Endothelial cell (in vitro differentiated cells): ENCODE measurements at places on chromosomes 7 and 10.

DNA sequence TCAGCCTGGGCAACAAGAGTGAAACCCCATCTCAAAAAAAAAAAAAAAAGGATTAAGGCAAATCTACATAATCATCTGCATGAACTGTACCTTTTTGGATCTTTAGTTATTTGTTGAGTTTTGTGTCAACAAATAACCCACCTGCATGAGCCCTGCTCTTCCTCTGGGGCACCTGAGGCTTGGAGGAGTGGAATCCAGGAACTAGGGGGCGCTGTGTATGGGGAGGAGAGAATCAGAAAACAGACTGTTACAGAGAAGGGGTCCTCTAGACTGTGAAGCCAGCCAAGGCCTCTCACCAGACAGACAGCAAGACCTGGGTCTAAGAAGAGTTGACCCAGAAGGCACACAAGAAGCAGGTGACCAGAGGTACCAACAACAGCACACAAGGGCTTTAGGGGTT is 682.8 kb upstream of the NRP1 start:
- DNase-seq, result no peak

GRCh38 chr7:139231513-139232376 is 708 bp downstream of the UBN2 start:
- peak; percentile 47 for DNase-seq

- DNase-seq, result no peak
Measured at GRCh38 chr10:107913317-107914294, 749.1 kb upstream of the SORCS1 start.

DNA sequence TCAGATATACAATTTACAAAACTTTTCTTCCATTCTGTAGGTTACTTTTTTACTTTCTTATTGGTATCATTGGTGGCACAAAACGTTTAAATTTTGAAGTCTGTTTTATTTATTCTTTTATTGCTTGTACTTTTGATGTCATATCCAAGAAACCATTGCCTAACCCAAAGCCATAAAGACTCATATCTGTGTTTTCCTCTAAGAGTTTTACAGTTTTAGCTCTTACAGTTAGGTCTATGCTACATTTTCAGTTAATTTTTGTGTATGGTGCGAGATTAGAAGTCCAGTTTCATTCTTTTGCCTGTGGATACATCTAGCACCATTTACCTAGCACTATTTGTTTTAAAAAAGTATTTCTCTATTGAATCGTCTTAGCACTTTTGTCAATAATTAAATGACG is 53.7 kb downstream of the BLNK start:
- no peak for DNase-seq

DNA sequence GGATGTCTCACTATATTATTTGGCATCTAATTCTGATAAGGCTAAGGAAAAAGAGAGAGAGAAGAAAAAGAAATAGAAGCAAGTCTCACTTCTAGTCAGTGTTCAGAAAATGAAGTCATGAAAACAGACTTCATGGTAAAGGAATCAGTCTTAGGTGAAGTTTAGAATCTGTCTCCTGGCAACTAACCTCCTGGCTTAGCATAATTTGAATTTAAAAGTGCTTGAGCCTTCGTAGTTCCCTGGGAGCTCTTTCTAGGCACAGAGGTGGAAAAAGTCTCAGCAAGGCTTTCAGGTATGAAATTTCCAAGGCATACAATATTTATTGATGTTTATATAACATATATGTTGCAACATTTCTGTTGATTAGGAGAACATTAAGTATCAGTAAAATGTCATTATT is 10.4 kb downstream of the CHRM2 start:
- DNase-seq, result no peak

DNA sequence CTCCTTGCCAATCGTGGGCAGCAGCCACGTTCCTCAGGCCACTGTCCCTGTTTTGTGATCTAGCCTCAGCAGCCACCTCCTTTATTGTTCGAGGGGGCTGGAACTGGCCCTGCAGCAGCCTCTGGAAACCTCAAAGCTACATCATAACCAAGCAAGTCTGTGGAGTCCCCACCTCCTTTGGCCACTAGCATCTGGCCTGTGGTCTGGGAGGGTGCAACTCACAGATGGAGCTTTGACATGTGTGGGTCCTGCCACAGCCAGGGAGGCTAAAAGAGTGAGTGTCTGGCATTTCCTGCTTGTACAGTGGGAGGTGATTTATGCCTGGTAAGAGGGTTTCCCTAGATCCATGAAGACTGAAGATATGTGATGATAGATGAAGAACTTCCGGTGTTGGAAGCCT is 32.3 kb upstream of the NUB1 start:
- no peak for DNase-seq

DNA sequence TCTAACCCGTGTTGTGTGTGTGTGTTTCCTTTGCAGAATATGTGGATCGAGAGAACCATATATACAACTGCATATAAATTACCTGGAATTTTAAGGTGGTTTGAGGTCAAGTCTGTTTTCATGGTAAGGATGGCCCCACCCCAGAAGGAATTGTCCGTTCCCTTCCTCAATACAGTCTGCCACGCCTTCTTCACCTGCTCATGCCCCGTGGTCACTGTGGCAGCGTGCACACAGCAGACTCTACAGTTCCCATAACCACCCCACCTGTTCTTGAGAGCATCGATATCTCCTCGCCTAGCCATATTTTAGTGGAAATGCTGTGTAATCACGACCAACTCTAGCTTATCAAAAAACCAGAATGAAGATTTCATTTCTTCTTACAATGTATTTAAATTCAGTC is 134.0 kb upstream of the NPS start:
- no peak for DNase-seq

DNA sequence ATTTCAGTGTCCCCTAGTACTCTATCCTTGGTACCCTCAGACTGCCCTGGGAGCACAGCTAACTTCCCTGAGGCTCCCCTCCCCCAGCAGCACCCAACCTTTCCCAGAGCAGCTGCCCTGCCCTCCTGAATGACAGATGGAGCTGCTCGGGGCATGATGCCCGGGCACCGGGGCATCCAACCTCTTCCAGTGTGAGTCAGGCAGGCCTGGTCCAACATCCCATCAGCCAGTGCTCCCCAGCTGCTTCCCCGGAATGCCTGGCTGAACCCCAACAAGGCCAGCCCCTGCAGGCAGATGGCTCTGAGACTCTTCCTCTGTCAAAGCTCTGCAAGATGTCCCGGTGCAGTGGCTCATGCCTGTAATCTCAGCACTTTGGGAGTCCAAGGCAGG is 11.9 kb upstream of the TSPAN15 start:
- DNase-seq, result no peak

GRCh38 chr10:97230146-97230545 is 44.4 kb upstream of the SLIT1 start:
- DNase-seq, result no peak

DNA sequence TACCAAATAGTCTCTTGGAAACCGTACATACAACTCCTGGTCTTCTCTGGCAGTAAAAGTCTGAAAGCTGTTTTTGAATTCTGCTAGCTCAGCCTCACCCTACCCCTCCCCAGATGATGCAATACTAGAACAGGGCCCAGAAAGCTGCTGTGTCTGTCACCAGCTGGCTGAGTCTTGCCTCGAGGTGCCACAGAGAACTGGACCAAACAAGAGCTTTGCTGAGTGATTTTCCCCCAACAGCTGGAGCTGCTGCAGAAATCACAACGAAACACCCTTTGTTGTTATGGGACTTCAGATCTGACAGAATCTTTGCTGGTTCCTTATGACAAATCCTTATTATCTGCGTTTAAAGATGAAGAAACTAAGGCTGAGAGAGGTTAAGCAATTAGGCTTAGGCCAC is 134.1 kb downstream of the SPAG6 start:
- no peak for DNase-seq

DNA sequence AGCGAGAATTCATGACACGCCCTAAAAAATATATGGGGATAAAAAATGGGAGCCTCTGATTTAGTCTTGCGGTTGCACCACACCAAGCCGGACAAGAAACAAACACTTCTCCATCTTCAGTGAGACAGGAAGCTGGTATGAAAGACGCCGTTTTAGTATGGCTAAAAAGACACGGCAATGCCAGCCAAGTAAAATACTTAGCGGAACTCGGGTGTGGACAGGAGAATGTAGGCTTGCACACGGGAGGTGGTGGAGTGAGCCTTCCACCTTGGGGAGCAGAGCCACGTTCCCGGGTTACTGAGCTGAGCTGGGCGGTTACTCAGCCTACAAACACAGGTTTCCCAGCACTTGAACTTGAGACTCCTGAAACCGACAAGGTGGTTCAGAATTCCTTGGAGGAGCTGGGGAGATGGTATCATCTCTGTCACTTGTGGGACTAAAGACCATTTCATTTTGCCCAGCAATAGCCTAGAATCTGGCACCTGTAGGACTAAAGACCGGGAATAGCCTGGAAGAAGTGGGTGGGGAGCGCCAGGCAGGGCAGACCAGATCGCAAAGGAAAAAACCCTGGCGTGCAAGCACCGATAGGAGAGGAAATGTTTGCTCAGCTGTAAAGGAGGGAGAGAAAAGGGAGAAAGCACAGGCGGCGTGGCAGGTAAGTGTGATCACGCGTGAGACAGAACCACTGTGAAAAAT is 34.8 kb upstream of the SEPHS1 start:
- DNase-seq, result peak; percentile 10

DNA sequence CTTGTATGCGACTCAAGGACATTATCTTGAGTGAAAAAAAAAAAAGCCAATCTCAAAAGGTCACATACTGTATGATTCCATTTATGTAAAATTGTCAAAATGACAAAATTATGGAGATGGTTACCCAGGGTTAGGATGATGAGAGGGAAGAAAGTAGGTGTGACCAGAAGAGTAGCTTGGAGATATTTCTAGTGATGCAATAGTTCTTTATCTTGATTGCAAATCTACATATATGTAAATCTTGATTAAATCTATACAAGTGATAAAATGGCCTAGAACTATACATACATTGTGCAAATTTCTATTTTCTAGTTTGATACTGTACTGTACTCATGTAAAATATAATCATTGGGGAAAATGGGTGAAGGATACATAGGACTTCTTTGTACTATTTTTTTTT is 4.6 kb downstream of the CEP41 start:
- no peak for DNase-seq

DNA sequence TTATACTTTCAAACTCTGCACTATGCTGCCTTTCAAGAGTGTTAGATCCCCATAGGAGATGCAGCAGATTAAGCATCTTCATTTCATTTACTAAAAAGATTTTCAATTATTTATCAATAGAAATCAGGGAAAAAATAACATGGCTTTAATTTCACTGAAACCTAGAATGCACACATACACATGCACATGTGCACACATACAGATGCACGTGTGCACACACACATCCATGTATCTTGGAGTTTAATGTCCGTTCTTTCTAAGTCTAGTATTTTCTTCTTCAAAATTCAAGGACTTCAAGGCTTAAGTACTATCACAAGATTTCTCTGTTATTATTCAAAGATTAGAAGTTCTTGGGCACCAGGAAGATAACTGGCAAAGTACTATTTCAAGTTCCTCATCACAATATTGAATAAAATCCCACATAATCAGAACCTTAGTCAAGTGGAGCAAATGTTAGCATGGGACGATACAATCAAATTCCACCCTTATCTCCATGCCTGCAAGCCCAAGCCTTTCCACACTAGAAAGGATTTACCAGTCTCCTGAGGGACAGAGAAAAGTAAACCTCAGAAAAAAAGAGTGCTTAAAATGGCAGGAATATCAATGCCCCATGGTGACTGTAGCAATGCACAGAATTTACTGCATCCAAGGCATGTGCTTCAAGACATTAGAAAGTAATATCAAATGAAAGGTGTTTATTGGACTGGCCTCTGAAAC is 494.4 kb downstream of the XPNPEP1 start:
- DNase-seq, result no peak

GRCh38 chr7:27966219-27966780 is 214.3 kb downstream of the JAZF1 start:
- DNase-seq, result no peak

DNA sequence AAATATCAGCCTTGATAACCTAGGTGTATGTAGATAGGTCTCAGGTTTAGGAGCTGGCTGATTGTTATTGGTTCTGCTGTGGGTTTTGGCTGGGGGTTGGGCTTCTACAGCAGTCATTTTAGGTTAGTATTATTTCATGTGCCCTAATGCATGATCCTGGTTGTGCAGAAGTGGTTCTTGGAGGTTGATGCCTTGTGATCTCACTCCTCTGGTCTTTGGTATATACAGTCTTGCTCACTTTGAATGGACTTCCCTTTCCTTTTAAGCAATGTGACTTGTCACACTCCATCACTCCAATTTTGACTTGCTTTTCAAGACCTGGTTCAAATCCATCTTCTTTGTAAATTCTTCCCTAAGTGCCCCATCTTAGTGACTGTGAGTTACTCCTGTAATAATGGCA is 188.9 kb downstream of the LRMDA start:
- no peak for DNase-seq

GRCh38 chr10:86659721-86660453 is 5.5 kb downstream of the OPN4 start:
- DNase-seq, result no peak
